ENCODE measurements at places on chromosomes 3 and 15.
A peak's percentile ranks its signal among the peaks of the same experiment; 100 is the strongest.

GRCh38 chr3:40695848-40696247, 171.1 kb downstream of the ZNF621 start:
- DNase-seq, result no peak

DNA sequence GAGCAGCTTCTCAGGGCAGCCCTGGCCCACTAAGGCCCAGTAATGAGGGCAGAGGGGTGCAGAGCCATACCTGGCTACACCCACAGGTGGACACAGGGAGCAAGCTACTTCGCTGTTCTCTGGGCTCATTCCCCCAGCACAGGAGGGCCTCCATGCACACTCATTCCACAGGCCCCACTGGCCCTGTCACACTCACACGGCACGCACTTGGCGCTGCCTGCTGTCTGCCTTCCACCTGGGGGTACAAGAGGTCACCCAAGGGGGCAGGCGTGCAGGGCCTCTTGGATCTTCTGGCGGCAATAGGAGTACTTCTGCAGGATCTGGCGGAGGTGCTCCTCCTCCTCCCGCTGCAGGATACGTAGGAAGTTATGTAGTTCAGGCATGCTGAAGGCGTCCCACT, 2.3 kb upstream of the TUSC2 start:
- DNase-seq, result no peak

GRCh38 chr3:152857082-152857481, 22.2 kb downstream of the P2RY1 start:
- DNase-seq, result no peak

DNA sequence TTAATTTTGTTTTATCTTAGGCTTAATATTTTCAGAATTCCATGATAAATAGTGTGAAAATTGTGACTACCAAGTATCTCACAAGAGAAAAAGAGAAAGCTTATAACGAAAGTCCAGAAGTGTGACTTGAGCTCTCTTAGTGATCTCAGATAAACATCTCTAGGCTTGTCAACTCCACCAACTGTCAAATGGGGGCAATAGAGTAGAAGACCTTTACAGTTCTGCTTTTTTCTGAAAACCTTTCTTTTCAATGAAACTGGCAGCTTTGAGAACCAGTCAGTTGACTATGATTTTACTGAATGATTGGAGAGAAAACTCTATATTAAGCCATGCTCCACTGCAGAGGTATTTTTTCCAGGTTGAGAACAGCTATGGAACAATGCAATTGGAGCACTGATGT, 119.2 kb upstream of the TP63 start:
- no peak for DNase-seq

- peak; percentile 91 for DNase-seq
These were observed 383.0 kb downstream of the TBL1XR1 start for GRCh38 chr3:176814285-176814684.

GRCh38 chr3:163632722-163633121, 1445.6 kb downstream of the SI start:
- DNase-seq, result no peak

DNA sequence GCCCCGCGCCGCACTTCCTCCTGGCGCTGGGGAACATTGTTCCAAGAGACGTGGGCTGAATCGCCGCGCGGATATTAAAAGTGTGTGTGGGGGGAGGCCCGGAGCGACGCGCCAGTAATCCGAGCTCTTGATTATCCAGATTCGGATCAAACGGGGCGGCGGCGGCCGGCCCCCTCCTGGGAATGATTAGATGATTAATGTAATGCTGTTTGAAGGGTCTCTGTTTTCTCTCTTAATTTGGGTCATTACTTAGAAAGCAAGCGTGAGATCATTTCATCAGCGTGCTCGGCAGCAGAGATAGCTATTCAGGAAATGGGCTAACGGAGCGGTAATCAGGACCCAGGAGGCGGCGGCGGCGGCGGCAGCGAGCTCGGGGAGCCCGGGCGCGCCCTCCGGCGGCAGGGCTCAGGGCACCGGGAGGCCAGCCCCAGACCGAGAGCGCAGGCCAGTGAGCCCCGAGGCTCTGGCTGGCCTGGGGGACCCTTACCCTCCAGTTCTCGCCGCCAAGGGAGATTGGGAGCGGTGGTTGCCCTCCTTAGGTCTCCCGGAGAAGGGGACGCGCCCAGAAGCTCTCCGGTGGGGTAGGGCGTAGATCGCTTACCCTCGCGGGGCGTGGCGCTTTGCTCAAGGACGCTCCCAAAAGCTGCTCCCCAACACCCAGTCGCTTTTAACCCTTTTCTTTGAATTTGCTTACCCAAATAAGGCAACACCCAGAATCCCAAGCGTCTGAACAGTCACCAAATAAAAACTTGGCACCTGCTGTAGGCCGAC, 4.5 kb downstream of the FEZF2 start:
- peak; percentile 78 for DNase-seq

DNA sequence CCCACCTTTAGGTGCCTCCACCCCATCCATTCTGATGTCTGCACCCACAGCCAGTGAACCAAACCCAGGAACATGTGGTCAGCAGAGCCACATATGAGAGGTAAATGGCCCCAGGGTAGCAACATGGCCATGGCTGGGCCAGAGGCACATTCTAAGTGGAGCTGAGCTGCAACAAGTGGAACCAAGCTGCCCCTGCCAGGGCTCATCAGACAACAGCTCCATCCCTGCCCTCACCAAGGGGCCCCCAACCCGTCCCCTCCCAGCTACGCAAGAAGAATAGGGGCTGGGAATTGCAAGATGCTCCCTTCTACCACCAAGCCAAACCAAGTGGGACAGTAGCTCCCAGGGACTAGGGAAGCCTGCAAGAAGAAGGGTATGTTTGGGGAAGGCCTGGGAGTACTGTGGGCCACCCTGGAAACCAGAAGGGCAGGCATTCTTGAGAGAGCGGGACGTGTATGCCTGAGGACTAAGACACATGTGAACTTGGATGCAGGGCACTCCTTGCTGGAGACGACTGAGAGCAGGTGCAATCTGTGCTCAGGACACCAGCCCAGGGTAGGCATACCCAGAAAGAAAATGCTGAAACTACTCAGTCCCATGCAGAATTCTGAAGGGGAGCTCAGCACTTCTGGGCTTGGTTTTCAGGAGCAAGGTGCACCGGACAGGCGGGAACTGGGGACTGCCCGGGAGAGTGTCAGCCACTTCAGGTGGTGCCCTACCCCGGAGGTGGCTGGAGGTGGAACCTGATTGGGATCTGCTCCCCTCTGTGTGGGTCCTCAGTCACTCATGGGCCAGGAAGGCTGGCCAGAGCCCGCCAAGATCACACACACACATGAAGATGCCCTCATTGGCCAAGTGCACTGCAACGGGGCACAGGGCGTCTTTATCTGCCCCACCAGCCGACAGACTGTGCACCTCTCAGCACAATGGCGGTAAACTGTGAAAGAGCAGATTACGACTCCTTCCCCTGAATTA, 9.5 kb downstream of the MYL3 start:
- no peak for DNase-seq

GRCh38 chr3:104598848-104599511, 767.7 kb upstream of the ALCAM start:
- no peak for DNase-seq

DNA sequence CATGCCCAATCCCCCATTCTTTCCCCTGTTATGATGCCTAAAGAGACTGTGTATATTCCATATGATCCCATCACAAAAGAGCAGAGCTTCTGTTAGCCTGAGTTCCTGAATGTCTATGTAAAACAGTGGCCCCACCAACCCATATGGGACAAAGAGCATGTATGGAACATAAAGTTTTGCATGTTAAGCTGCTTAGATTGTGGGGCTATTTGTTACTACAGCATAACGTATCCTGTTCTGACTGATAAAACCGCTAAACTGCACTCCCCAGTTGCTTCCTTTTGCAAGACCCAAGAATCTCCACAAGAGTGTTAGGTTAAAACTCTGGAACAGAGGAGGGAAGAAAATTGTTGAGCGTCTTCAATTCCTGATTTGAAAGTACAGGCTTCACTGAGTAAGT, 154.8 kb downstream of the ALDH1A2 start:
- DNase-seq, result no peak

- peak; percentile 78 for DNase-seq
These were observed 2.5 kb upstream of the INAFM2 start for GRCh38 chr15:40320931-40321371.

DNA sequence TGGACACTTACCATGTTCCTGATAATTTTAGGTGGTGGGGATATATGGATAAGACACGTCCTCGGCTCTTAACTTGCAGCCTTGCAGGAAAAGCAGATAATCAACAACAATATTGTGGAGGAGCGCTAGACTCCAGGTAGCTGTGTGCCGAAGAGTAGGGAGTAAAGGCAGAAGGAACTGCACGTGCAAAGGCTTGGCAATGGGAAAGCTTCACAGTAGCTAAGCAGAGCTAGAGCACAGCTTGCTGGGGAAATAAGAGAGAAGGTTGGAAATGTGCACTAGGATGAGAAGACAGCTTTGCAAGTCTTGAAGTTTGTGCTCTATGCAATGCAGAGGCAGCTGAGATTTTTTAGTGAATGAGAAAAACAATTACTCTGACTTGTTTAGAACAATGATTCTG, 12.4 kb downstream of the PSMA4 start:
- DNase-seq, result no peak

DNA sequence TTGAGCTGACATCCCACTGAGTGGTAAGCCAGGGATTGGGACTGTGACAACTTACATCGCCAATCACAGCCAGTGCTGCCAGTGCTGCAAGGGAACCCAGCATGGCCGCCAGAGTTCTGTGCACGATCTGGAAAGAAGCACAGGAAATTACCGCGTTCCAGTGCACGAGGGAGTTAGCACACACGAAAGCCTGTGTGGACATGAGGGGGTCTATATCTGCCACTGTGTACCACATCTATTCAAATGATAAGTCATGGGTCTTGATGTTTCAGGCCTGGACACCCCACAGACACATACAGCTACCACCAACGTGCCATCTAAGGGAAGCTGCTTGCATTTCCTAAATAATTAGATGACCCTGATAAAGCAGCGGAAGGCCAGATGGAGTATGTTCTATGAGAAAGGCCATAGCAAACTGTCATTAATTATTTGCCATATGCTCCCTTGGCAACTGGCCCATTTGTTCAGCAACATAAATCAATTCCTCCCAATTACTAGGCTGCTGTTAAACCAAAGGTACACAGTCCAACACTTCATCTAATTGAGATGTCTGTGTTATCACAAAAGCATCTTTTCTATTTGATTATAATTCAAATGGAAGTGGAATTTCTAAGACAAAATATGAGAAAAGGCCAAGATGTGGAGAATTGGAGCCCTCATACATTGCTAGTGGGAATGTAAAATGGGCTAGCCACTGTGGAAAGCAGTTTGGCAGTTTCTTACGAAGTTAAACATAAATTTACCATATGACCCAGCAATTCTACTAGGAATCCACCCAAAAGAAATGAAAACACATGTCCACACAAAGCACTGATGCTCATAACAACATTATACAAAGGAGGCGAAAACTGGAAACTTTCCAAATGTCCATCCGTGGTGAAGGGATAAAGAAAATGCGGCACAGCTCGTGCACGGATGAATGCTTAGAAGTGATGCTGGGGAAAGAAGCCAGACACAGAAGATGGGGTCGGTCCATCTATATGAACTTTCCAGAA, 108.3 kb downstream of the OCA2 start:
- DNase-seq, result no peak

GRCh38 chr15:26697913-26698312, 75.0 kb downstream of the GABRB3 start:
- no peak for DNase-seq

DNA sequence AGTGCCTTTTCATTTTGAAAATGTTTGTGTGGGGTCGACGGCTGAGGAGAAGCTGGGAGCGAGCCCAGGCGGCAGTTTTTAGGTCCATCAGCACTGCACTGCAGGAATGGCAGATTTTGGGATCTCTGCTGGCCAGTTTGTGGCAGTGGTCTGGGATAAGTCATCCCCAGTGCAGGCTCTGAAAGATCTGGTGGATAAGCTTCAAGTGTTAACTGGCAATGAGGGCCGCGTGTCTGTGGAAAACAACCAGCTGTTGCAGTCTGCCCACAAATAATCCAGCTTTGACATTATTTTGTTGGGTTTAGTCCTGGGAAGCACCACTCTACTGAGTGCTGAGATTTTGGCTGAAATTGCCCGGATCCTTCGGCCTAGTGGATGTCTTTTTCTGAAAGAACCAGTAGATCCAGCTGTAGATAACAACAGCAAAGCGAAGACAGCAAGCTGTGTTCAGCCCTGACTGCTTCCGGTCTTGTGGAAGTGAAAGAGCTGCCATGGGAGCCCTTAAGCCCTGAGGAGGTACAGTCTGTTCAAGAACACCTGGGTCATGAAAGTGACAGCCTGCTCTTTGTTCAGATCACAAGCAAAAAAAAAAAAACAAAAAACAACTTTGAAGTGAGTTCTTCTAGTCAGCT, 13.1 kb upstream of the ANP32A start:
- DNase-seq, result no peak

DNA sequence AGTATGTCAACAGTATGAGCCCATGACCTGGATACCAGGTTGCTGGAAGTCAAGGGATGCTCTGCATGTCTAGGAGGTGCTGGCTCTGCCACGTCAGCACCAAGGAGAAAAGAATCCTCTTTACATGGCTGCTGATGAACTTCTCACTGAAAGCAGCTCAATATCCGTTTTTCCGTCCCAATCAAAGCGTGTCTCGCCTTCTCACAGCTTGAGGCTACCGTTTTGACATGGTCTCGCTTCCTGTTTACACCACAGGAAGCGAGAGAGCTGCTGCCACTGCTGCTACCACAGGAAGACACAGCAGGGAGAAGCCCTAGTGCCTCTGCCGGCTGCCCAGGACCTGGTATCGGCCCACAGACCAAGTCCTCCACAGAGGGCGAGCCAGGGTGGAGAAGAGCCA, 27.3 kb downstream of the STARD5 start:
- DNase-seq, result no peak

DNA sequence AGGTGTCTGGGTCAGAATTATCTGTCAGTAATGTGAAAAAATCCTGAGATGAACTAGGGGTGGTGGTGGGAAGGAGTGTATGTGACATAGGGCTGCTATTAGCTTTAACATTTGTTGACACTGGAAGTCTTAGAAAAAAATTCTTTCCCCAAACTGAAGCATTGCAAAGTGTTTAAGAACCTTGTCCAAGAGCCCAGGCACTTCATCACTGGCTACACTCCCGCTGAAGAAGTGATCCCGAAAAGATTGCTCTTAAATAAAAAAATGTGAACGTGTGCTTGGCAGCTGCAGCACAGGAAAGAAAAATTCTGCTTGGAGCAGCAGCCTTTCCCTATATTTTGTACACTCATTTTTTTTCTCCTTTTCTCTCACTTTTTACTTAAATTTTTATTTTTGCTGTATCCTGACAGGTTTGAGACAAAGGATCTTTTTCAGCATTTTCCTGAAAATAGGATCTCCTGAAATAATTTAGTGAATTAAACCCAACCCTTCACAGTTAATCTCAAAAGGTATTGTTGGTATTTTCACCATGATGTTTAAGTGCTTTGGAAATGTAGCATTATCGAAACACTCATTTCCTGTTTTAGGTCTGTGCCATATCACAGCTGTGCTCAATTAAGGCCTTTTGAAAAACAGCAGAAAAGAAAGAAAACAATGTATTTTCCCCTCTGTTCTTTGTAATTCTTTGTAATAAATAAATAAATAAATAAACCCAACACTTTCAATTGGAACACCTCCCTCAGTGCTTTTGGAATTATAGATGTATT, 477.6 kb downstream of the ZNF385D start:
- DNase-seq, result no peak

- peak; percentile 38 for DNase-seq
These were observed 34.4 kb downstream of the PAQR9 start for GRCh38 chr3:142929109-142929508.
